ENCODE measurements at places on chromosomes 1 and 21. TPM values are rescaled to one million over a fixed set of nuclear protein-coding genes. Genes with fewer than 3 reads are reported as not detected.

Gene PGLYRP4
- not detected for total RNA-seq

Gene LAMC2
- 16.3 TPM for total RNA-seq

Gene TMPRSS2
- total RNA-seq = 624 TPM

Gene KRTAP19-1
- not detected for total RNA-seq

Gene TYW3
- 12.8 TPM for total RNA-seq

Gene SMPDL3B
- 17.3 TPM for total RNA-seq

Gene NEGR1
- 47.9 TPM for total RNA-seq

Gene ASAP3
- total RNA-seq = 37.8 TPM

DNA sequence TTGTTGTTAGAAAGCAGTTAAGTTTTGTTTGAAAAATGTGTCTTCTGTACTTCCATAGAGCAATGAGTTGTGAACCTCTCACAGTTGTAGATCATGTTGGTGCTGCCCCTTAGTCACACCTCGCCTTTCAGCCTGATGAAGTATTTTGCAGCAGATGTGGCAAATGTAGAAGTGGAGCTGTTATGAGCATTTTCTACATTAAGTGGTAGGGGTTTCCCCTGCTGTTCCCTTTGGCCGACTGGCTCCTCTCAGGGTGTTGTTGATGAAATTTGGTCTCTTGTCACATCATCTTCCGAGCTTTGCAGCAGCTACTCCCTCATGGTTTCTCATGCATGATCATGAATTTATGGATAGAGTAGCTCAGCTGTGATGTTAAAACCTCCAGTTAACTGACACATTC lies 33.6 kb upstream of the DENND1B start:
- no peak for DNase-seq

DNA sequence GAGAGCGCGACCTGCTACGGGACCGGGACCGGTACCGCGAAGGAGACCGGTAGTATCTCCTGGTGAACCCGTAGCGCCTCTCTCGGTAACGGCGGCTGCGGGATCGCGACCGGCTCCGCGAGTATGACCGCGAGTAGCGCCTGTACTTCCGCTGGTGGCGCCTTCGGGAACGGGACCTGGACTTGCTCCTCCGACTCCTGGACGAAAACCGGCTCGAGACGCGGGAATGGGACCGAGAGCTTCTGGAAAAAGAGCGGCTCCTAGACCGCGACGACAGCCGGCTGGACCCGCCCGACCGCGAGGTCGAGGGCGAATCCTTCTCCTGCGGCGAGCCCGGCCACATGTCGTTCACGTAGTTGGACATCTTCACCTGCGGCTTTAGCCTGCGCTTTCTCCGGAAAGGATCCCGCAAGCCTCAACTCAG lies 642 bp downstream of the RSRP1 start:
- DNase-seq = no peak

DNA sequence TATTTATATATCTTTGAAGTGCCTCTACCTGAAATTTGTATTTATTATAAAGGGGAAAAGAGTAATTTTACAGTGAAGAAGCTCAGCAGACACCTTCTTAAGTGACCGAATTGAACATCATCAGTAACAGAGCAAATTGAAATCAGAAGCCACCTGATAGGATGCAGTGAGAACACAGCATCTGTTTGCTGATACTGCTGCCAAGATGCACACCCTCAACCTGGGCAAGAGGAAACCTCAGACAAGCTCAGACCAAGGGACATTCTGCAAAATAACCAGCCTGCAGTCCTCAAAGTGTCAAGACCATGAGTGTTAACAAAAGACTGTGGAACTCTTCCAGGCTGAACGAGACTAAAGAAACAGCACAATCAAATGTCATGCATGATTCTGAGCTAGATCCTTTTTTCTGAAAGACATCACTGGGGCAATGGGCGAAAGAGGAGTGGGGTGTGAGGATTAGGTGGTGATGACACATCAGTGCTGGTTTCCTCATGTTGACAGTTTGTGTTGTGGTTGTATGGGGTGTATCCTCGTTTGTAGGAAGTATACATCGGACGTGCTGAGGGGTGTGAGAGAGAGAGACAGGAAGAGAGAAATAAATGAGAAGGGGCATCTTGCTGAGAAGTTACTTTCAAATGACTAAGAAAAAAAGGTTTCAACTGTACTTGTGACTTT lies 103.7 kb downstream of the ABCA4 start:
- no peak for DNase-seq

DNA sequence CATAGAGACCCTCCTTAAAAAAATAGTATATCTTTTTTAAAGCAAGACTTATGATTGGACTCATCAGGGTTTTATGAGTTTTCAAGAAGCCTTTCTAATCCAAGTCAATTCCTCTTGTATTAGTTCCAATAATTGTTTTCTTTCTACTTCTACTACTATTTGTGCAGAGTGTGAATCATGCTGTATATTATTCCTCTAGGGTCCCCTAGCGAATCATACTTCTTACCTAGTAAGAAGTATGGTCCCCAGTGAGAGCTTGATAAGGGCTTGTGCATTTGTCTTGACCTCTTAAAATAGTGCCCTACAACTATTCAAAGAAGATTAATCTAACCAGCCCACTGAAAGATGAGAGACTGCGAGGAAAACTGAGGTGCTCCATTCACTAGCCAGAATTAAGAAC lies 715.7 kb upstream of the ZP4 start:
- no peak for DNase-seq

DNA sequence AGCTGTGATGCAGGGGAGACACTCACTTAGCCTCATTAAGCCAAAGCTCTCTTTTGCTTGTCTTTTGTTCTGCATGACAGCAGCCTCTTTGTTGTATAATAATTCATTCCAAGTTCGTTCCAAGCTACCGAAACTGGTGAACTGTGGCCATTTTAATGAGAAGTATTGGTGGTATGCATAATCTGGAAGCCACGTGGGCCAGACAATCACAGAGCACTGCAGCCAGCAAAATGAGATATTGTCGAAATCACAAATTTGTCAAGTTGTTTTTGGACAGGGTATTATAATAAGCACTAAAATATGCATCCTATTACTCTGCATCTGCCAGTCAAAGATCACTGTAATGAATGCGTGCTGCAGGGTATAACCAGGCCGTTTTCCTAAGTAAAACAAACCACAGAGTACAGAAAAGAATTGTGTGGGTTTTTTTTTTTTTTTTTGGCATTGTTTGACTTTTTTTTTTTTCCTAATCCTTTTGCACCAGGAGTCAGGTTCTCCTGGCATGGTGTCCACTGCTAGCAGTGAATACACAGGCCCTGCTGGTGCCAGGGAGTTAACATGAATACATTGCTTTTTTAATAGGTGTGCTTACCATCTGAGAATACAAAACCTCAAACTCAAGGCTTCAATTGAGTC lies 423.9 kb downstream of the PTBP2 start:
- no peak for DNase-seq

DNA sequence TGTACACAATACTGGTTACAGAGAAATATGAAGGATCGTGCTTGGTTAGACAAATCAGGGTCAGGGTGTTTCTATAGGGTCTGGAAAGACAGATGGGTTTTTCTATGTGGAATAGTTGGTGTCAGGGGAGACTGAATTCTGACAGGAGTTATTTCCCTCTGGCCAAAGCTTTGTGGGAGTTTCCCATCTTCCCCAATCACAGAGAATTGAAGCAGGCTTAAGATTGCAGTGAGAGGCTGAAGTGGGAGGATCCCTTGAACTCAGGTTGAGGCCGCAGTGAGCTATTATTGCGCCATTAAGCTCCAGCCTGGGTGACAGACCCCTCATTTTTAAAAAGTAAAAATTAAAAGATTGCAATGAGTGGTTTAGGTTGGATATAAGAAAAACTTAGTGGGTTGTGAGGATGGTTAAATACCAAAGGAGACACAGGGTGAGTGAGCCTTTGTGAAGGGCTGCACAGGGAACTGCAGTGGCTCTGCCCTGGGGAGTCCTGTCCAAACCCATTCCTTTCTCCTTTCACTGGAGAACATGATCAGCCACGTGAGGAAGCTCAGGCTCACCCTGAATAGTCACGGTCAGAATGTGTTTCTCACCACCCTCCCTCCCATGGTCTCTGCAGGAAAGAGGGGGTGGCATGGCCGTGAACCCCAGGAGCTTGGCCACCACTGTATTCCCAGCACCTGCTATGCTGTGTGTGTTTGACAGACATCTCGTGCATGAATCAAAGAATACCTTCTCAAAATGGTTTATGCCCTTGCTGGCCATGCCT lies 101.2 kb downstream of the INTS7 start:
- no peak for DNase-seq

- no peak for DNase-seq
Observed at GRCh38 chr1:239817276-239817675, 274.4 kb upstream of the FMN2 start.

- no peak for DNase-seq
Observed at GRCh38 chr1:198024782-198025181, 107.6 kb downstream of the LHX9 start.

DNA sequence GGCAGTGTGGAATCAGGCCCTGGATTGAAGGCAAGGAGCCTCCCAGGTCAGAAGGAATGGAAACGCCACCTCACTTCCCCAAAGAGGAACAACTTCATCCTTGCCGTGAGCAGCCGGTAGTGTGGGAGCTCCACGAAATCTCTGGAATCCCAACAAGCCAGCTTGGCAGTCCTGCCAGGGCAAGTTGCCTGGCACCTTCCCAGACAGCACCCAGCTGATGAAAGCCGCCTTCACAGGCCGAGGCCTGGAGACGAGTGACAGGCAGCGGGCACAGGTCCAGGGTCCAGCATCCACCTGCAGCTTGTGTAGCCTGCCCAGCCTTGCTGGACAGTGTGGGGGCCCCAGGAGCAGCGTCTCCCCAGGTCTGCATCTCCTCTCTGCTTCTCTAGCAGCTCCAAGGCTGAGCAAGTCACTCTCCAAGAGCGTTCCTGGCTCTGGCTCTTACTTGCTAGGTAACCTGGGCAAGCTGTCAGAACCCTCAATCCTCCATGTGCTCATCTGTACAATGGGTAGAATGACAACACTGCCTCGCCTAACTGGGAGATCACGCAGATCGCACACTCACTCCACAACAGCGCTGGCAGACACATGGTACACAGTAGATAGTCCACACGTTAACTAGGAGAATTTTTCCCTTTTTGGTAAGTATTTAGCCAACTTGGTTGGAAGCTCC lies 43.0 kb downstream of the ACOT7 start:
- DNase-seq = peak; percentile 40

- DNase-seq = no peak
Observed at GRCh38 chr1:9755441-9755995, 68.2 kb downstream of the CLSTN1 start.

- DNase-seq = no peak
Observed at GRCh38 chr1:240474133-240474614, 137.8 kb downstream of the GREM2 start.

- DNase-seq = no peak
Observed at GRCh38 chr1:66644331-66644730, 107.9 kb upstream of the DYNLT5 start.

DNA sequence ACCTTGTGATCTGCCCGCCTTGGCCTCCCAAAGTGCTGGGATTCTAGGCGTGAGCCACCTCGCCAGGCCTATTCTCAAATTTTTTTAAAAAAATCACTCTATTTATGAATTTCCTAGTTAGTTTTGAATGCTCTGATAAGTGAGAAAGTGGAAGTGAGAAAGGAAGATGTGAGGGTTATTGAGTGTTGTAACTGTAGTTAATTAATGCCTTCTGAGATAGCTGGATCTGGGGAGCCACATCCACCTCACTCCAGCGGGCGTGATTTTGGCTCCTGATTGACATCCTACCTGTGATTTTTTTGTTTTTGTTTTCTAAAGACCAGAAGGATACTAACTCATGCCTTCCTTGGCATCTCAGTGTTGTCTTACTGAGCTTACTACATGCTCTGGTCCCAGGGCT lies 65.6 kb downstream of the ST3GAL3 start:
- no peak for DNase-seq

DNA sequence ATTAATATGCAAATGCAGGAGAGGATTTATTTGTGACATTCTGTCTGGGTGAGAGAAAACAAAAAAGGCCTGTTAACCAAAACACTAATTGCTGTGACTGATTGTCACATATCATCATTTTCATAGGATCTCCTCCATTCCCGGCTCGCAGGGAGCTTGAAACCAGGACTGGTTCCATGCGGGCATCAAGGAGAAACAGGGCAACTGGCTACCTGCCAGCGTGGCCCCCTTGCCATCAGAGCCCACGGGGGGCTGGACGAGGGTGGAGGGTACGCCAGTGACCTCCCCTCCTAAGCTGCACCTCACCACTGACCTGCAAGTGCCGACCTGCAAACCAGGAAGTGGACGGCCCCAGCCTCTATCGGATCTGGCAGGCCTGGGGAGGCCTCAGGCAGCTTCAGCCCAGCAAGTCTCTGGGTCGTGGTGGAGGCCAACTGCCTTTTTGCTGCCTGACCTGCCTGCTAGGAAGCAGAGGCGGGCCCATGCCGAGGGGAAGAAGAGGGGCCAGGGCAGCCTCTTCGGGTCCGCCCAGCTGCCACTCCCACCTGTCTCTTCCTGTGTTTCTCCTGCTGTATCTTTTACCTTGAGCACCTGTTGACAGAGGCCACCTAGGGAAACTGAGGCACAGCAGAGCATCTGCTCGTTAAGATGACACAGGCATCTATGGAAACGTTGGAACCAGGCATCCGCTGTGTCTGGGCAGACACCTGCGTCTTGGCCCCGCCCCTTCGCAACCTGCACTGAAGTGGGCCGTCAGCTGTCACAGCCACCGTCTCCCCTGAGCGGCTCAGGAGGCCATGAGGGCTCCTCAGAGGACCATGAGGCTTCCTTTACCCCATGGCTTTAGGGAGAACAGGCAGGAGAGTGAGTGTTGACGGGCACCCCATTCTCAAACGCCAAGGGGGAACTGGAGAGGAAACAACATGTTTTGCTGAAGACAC lies 74.8 kb downstream of the CASZ1 start:
- no peak for DNase-seq

DNA sequence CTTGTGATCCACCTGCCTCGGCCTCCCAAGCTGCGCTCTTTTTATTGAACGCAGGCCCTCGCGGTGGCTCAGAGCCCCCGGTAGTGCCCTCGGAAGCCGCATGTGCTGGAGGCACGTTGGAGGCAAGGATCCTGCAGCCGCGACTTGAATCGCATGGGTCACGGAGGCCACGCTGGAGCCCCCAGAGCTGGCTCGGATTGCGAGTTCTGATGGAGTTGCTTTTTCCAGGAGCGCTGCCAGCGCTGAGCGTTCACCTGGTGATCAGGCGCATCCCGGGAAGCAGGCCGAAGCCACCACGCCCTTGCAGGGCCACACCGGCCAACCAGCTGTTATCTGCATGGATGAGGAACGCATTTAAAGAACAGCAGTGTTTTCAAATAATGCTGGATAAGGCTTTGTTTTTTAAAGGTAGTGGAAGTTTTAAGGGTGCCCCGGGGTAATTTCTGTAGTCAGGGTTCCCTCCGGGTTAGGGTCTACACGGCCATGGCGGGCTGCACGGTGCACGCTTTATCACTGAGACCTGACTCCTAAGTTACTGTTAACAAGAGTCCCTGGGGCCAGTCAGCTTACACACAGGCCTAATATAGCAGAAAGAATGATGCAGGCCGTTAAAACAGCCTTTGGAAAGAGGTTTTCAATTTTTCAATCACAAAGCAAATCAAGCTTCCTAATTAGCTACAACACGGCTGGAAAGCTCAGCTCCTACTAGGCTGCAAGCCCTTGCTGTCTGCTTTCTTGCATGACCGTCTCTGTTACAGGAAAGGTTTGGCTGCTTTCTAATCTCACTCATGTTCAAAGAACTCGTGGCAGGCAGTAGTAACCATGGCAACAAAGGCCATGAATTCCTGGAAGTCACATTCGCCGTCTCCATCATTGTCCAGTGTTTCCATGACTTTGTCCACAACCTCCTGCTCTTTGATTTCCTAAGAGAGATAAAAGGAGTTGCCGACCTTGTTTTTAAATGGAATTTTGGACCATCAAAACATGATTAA lies 6.0 kb downstream of the S100B start:
- no peak for DNase-seq
